HuH-7 (cell line): ENCODE measurements at places on chromosomes 2 and 18.

DNA sequence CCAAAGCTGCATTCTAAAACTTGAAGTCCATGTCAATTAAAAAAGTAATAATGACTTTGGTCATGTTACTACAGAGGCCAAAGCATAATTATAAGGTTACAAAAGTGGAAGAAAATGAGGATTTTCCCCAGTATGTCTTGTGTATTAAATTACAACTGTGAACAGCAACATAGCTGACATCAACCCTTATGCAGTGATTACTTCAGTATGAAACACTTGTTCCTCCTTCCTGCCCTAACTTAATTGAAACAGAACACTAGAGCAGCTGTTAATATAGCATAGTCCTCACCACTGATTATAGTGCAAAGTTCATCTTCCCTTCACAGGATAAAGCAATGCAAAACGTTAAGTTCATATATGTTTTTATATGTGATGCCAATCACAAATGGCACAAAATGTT lies 29.9 kb downstream of the EPB41L3 start:
- no peak for DNase-seq

- DNase-seq = no peak
These were observed 634.0 kb upstream of the FSHR start for GRCh38 chr2:49788300-49788699.

DNA sequence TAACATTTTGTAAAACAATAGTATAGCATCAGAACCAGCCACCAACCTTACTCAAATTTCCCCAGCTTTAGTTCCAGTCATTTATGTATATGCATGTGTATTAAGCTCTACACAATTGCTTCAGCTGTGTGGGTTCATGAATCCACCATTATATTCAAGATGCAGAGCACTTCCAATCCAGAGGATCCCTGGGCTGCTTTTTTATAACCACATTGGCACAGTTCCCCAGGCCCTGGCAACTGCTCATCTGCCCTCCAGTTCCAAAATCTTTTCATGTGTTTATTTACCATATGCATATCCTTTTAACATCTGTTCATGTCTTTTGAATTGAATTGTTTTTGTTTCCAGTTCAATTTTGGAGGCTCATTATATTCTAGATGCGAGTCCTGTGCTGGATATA lies 482.9 kb upstream of the HS6ST1 start:
- DNase-seq = no peak

- DNase-seq = no peak
These were observed 575.4 kb upstream of the FAM98A start for GRCh38 chr2:34174506-34174905.

- no peak for DNase-seq
These were observed 376.3 kb upstream of the UBE2E3 start for GRCh38 chr2:180604077-180604476.

DNA sequence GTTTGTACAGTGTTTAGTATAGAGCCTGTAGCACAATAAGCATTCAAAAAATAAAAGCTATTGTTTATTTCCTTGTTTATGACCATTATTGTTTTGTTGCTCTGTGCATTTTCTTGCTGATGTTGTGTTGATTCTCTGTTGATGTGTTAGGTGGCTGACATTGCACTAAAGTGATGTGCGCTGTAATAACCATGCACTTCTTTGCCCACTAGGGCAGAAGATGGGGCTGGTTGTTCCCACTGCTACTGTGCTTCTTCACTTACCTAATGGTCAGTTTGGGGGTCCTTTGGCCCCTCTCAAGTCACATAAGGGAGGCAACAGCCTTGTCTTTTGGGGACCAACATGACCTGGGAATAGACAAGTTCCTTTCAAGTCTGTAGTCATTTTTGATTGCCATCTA lies 6.0 kb downstream of the SCG2 start:
- no peak for DNase-seq

DNA sequence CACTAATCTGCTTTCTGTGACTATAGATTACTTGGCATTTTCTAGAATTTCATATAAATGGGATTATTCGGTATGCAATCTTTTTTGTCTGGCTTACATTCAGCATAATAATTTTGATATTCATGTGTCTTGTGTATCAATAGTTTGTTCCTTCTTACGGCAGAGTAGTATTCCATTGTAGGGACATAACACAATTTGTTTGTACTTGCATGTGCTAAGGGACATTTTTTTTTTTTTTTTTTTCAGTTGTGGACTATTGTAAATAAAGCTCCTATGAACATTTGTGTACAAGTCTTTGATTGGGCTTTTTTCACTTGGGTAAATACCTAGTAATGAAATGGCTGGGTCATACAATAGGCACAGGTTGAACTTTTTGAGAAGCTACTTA lies 45.1 kb downstream of the ARL5A start:
- no peak for DNase-seq

GRCh38 chr2:46136481-46136880 lies 160.7 kb upstream of the EPAS1 start:
- DNase-seq = no peak

DNA sequence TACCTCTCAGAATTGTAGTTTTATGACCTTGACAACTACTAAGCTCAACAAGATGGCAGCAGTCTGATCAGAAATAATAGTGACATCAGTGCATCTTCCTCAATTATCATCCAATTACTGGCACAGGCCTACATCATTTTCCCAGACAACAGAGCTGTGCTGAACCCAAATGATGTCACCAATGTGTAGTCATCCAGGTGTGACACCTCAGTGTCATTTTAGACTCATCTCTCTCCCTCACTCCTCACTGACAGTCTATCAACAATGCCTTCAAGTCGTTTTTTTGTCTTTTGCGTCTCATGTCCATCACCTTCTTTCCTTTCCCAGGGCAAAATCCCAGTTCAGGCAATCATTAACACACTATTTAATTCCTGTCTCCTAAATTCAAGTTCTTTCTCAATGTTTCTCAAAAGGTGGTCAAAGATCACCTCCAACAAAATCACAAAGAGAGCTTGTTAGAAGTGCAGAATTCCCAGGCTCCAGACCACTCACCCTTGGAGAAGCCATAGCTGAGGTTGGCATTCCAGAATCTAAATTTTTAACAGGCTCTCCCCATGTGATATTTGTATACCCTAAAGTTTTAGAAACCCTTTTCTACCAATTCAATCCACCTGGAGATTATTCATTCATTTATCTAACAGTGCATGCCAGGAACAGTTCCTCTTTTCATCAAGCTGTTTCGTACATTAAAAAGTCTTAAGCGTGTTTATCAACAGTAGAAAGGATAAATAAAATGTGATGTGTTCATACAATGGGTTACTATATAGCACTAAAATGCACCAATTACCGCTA lies 125.3 kb upstream of the KLF7 start:
- DNase-seq = no peak

- DNase-seq = no peak
These were observed 201.9 kb upstream of the NT5C1B start for GRCh38 chr2:18791172-18791797.

- DNase-seq = no peak
These were observed 102.4 kb downstream of the ICA1L start for GRCh38 chr2:202769201-202769600.

- DNase-seq = no peak
These were observed 62.5 kb upstream of the B3GNT7 start for GRCh38 chr2:231332872-231333500.

- DNase-seq = no peak
These were observed 126.7 kb downstream of the THADA start for GRCh38 chr2:43469094-43469493.

- DNase-seq = no peak
These were observed 23.7 kb downstream of the ASXL2 start for GRCh38 chr2:25854613-25855012.

DNA sequence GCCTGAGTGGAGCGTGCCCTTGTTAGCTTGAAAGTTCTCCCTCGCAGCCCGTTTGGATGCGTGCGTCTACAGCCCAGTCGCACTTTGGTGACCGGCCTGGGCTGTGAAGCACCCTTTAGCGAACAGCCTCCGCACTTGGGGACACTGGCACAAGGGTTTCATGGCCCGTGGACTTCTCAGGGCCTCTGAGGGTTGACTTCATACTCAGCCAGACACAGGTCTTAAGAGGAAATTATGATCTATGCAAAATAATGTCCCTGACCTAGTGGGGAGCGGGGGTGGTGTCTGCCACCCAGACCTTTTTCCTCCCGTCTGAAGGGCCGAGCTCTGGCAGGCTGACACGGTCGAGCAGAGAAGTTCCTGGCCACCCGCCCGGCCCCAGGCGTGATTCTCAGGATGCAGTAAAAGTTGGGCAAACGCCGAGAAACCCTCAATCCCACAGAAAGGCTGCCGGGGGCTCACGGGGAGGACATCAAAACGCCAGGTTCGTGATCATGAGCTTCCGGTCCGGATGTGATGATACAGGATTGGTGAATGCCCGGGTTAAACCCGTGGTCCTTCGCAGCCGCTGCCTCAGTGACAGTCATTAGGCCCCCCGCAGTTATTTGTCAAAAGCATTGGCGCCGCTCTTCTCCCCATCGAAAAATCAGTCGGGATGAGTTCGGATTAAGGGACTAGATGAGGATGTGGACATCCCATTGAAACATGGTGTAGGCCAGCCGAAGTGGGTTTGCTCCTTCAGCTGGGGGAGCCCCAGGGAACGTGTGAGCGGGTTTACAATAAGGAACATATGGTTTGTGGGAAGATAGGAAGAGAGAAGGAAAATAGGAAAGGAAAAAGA lies 3.6 kb upstream of the PAX3 start:
- DNase-seq = no peak

- peak; percentile 30 for DNase-seq
These were observed 53.3 kb downstream of the ZNF236 start for GRCh38 chr18:76875390-76876325.

- DNase-seq = no peak
These were observed 206.0 kb downstream of the SPP2 start for GRCh38 chr2:234256516-234256915.

GRCh38 chr2:20953146-20953824 lies 90.6 kb downstream of the APOB start:
- DNase-seq = no peak

GRCh38 chr2:217980036-217980435 lies 22.8 kb downstream of the TNS1 start:
- no peak for DNase-seq

DNA sequence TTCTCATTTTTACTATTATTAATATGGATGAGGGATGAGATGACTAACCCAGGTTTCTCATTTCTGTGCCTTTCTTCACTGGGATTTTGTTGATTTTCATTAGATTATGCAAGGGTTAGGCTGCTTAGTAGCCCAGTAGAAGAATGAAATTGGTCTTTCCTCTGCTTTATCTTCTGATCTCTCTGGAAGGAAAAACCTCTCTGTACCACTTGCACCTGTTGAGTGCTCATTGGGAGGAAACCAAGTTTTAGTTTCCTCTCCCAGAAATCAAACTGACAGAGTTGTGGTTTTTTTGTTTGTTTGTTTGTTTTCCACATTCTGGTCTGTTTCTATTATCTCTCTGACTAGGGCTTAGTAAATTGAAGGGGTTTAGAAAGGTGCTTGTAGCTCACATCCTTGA lies 60.8 kb downstream of the KIAA1328 start:
- no peak for DNase-seq

DNA sequence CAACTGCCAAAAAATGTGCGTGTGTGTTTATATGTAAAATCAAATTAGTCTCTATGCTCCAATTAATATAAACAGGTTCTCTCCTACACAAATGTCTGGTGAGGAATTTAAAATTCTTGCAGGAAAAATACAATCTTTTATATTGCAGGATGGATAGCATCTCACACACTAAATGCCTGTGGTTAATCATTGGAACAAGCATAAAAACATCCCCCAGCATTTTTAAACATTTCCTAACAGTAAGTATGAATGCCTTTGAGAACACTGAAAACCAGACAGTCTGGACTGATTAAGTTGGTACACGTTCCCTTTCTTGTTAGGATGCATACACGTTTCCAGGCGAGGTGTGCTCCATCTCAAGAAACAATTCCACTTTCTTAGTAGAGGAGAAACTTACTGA lies 29.9 kb upstream of the PDE1A start:
- DNase-seq = no peak

DNA sequence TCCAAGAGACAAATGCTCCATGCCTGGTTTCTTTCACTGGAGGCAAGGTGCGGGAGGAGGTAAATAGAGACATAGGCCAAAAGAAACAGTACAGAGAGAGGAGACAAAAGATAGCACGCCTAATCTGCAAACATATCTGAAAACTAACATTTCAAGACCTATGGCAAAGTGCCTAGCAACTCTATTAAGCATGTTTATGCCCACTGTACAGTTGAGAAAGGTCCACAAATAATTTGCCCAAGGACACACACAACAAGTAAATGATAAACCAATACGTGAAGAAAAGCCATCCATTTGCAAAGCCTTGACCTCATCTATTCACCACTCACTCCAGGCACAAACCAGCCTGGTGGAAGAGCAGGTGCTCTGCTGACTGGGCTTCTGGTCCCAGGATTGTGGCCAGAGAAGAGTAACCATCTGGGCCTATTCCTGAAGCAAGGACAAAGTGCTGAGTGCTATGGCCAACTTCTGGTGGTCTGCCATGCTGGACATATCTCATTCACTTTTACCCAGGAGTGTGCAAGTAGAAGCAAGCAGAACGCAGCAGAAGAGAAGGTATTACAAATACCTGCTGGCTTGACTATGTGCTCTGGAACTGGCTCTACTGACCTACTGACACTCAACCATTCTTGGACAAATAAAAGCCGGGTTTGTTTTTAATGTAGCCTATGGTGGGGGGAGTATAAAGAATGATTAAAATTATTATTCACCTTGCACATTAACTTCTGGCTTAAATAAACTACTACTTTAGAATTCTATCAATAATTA lies 25.3 kb downstream of the TMEM131 start:
- no peak for DNase-seq

- no peak for DNase-seq
These were observed 51.7 kb downstream of the ARHGAP28 start for GRCh38 chr18:6781142-6781714.

DNA sequence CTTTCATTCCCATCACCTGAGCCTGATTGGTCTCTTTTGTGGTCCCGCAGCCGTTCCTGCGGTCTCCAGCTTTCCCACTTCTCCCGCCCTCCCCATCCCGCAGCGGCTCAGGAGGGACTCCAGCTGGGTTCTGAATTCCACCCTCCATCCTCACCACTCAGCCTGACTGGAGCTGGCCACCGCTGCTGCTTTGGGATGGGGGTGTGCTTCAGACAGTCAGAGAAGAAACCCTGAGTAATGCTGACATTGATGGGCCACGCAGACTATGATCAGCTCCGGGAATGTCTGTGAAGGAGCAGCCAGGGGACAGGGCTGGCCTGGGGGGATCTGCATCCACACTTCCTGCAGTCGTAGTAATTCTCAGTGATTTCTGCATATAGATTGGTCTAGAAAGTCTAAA lies 45.9 kb upstream of the TXNDC2 start:
- DNase-seq = no peak
